ENCODE measurements at places on chromosomes 13 and 19. TPM values are rescaled to one million over a fixed set of nuclear protein-coding genes. Genes with fewer than 3 reads are reported as not detected.

Gene FAM124A
- 1.4 TPM for total RNA-seq

Gene ACP5
- 10.3 TPM for total RNA-seq

Gene ALKBH7
- total RNA-seq, result 45.7 TPM

Gene ZNF180
- 7.4 TPM for total RNA-seq

Gene FXYD7
- not detected for total RNA-seq

Gene CYP2B6
- not detected for total RNA-seq

Gene KCNC3
- total RNA-seq, result not detected

Gene IL11
- total RNA-seq, result 15.1 TPM

Gene CCDC169
- total RNA-seq, result 1.3 TPM

Gene CACNG8
- 0.66 TPM for total RNA-seq

Gene SLC25A41
- not detected for total RNA-seq

Gene ZNF382
- total RNA-seq, result 10.9 TPM

Gene ZNF134
- total RNA-seq, result 32.1 TPM

Gene ZNF708
- 4.0 TPM for total RNA-seq
